Dermis microvascular lymphatic vessel endothelial cell (primary cell): ENCODE measurements at places on chromosomes 3 and 15.

GRCh38 chr3:81789691-81790090 lies 28.2 kb upstream of the GBE1 start:
- no peak for DNase-seq

- DNase-seq = no peak
Measured at GRCh38 chr3:98563661-98564281, 29.6 kb downstream of the CPOX start.

- peak; percentile 46 for DNase-seq
Measured at GRCh38 chr15:96322536-96323318, 7.8 kb upstream of the NR2F2 start.

DNA sequence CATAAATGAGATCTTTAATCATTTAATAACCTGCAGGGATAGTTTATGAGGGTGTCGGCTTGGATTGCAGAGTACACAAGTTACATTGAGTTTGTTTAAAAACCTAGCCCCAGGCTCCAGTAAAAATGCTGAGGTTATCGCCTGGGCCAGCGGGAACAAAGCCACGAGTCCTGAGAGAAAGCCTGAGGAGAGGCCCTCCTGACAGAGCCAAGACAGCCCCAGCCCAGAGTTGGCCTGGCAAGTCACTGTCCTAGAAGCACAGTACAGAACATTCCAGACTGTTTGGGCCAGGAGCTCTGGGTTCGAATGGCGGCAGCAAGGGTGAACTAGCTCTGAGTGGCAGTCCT lies 32.4 kb downstream of the SEC61A1 start:
- no peak for DNase-seq

DNA sequence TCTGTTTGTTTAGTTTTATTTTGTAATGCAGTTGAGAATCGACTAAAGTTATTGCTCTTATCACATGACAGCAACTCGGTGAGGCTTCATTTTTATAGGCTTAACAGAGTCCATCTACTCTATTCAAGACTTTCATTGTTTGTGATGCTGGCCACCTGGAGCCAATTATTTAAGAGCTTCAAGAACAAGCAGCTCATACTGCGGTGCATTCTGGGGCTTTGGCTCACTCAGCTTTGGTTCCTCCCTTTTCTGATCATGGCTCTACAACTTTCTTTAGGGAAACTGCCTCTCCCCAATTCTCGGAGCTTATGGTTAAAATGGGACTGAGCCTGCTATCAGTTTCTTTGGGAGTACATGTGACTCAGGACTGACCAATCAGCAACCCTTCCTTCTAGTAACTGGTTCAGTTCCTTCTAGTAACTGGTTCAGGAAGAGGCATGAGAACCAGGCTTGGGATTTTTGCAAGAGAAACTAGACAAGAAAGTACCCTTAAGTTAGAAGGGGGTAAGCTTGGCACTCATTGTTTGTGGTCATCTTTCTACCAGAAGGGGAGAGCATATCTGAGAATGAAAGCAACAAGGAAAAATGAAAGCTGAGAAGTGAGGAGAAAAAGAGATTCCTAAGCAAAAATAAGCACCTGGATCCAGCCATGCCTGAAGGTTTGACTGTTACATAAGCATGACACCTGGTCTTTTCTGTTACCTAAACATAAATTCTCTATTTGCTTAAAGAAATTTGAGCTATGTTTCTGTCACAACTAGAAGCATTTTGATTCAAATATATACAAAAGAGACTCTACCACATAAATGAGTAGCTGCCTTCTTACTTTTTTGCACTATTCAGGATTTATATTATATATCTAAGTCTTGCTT lies 24.1 kb upstream of the ARHGEF3 start:
- no peak for DNase-seq

- DNase-seq = peak; percentile 16
Measured at GRCh38 chr15:83310521-83311456, 26.3 kb upstream of the BNC1 start.

DNA sequence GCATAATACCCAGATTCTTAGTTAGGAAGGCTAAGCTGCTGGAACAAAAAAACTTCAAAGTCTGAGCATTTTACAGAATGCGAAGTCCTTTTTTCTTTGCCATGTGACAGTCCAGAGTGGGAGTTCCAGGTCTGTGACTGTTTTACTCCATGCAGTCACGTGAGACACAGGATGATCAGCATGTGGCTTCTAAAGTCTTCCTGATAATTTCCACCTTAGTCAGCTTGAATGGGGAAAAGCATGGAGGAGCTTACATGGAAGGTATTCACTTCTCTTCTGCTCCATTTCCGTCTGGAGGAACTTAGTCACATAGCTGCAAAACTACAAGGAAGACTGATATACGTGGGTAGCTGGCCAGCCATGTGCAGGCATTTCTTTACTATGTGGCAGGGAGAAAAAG lies 1.7 kb downstream of the SNTN start:
- DNase-seq = no peak

DNA sequence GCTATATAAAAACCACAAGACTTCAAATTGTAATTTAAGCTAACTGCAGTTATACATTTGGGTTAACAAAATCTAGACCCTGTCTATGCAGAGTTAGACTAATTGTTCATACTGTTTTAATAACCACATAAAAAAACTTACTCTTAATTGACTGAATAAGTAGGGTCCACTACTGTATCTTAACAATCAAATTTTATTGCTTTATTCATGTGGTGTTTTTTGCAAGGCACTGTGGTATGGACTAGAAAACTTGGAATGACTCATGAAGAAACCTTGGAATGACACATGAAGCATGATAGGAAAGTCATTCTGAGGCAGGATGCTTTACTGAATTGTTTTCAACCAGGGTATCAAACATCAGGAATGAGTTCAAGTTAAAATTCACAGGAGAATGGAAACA lies 2.3 kb downstream of the SERP1 start:
- peak; percentile 29 for DNase-seq

DNA sequence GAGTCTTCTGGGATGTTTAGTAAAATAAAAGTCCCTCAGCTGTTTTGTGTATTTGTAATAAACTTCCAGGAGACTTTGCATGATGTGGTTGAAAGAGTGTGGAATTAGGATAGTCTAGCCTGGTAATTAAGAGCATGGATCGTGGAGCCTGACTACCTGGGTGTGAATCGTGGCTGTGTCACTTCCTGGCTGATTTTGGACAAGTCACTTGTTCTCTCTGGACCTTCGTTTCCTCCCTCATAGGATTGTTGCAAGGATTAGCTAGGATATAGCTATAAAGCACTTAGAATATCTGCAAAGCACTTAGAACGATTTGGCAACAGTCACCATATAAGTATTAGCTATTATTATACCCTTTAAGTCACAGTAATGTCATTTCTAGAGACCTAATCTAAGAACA lies 40.2 kb downstream of the SLMAP start:
- no peak for DNase-seq

GRCh38 chr15:99433757-99434450 lies 131.9 kb upstream of the MEF2A start:
- DNase-seq = no peak

GRCh38 chr3:44301746-44302145 lies 36.8 kb upstream of the TCAIM start:
- DNase-seq = no peak

DNA sequence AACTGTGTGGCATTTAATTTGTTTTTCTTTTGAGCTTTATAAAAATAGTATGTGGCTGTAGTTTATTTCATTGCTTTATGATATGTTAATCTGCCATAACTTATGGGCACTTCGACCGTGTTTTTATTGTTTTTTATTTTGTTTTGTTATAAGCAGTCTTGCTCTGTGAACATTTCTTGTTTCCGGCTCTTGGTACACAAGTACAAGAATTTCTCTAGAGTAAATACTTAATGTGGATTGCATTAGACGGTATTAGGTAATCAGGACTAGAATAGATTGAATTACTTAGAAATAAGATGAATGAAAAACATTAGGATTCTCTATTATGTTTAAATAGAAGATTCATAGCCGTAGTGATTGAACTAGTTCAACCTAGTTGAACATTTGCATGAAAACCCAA lies 2.1 kb downstream of the ZFAND6 start:
- DNase-seq = no peak

DNA sequence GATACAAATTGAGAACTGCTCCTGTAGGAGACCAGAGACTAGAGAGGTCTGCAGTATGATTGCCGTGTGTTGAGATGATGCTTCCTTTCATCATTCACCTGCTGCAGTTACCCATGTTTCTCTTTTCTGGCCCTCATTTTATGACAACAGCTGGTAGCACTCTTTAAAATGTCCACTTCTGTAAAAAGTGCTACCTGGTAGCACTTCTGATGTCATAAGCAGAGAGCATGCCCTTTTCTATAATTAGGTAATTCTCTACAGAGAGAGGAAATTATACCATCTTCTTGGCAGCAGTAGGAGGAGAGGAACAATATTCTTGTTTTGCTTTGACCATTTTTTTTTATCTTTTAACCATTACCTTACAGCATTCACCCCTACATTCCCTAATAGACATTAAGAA lies 123.8 kb downstream of the PPM1L start:
- DNase-seq = no peak

DNA sequence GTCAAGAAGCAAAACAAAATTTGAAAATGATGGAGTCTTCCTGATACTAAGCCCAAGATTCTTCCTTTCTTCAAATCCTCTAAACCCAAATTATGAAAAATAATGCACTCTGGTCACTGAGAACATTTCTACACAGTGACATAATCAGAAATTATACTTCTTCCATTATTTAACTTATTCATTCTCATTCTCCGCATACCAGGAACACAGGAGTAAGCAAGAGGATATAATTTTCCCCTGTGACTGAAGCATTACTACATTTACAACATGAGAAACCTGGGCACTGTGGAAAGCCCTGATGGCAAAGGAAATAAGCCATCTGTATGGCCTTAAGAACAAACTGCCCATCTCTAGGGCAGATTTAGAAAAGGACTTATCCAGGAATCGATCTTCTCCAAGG lies 47.0 kb downstream of the EXD1 start:
- no peak for DNase-seq

GRCh38 chr15:92394309-92395097 lies 822 bp downstream of the ST8SIA2 start:
- no peak for DNase-seq

- no peak for DNase-seq
Measured at GRCh38 chr3:167304077-167304476, 76.0 kb downstream of the ZBBX start.

- no peak for DNase-seq
Measured at GRCh38 chr3:89628856-89629670, 521.6 kb downstream of the EPHA3 start.

DNA sequence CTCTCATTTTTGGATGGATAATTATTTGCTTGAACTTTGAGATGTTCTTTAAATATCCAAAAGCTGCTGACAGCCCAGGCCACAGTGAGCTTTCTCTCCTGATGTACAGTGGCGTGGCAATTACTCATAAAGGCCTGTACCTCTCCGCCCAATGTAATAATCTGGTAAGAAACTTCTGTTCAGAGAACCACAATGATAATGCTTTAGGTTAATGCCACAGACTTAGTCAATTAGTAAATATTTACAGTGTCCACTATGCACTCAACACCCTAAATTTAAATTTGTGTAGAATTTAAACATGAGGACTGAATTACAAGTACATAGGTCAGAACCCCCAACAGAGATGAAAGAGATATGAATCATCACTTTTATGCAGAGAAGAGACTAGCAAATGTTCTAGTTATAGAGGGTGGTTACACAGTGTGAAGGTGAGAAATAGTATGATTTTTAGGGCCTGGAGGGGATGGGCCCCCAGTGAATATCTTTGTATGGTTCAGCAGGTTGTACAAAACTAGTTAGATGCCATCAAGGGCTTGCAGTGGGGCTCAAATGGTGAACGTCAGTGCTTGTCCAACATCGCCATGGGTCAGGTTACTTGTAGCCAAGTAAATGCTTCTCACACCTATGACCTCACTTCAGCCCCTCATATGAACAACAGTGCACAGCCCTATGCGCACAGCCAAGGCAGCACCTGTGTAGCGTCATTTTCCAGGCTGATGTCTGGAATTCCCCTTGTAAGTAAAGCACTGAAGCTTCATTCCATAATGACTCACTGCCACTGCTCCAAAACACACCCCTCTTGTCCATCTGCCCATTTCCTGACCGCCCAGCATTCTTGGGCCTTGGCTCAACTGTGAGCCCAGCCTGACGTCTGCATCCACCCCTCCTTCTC lies 13.3 kb downstream of the ABHD2 start:
- peak; percentile 97 for DNase-seq

GRCh38 chr3:9861201-9861600 lies 17.4 kb upstream of the RPUSD3 start:
- DNase-seq = no peak

DNA sequence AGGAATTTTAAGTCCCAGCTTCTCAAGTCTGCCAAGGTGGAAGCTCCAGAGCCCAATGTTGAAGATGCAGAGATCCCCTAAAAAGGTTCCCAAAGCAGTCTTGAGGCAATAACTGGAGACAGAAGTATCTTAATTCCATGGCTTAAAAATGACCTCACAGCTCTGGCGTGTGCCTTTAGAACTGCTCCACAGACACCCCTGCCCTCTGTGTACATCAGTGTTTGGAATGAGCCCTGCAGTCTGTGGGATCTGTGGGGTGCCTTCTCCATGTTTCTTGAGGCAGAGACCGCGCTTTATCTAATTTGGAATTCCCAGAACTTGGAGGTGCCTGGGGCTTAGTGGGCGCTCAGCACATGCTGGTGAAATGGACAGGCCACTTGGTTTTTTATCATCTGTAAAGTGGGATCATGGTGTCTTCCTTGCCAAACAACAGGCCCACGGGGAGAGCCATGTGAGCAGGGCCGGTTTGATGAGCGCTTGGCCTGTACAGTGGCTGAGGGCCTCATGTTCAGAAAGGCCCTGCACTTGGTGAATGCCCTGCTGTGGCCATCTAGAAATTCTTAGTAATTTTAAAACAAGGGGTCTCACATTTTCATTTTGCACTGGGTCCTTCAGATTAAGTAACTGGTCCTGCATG lies 7.1 kb downstream of the ITGA11 start:
- DNase-seq = no peak

- DNase-seq = no peak
Measured at GRCh38 chr3:129435367-129435766, 4.4 kb downstream of the MBD4 start.

- DNase-seq = no peak
Measured at GRCh38 chr15:81111510-81112470, 22.3 kb upstream of the CFAP161 start.

- no peak for DNase-seq
Measured at GRCh38 chr3:99503350-99503749, 135.0 kb upstream of the COL8A1 start.

DNA sequence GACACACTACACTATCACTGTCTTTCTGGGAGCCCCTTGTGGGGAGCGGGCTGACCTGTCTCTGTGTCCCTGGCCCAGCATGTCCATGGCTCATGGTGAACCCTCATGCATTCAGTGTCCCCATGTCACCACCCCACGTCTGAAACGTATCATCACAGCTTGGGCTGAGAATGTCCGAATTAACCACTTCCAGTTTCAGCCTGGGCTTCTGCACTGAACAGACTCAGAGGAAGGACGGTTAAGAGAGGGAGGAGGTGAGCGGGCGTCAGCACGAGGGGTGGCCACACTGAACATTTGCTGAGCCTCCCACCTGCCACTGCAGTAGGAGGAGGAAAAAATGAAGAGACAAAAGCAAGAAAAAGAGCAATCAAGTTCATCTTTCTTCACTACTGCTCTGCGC lies 30.5 kb downstream of the ATP2B2 start:
- DNase-seq = no peak

GRCh38 chr3:118137778-118138177 lies 896.9 kb downstream of the IGSF11 start:
- no peak for DNase-seq
